ENCODE measurements at places on chromosomes 5 and 9. TPM values are rescaled to one million over a fixed set of nuclear protein-coding genes. Genes with fewer than 3 reads are reported as not detected.

The EQTN gene
- total RNA-seq, result not detected

The ARID3C gene
- total RNA-seq, result not detected

- H3K4me3 ChIP-seq, result no peak overlapping the region
- no peaks in the 10 kb centered on the region for H3K36me3 ChIP-seq
- H3K27ac ChIP-seq, result no peak overlapping the region
- H3K27me3 ChIP-seq, result no peaks in the 10 kb centered on the region
- no peak for DNase-seq
Measured at GRCh38 chr9:89702401-89702800, 97.6 kb downstream of the GADD45G start.

- no peak overlapping the region for H3K27ac ChIP-seq
- no peaks in the 10 kb centered on the region for H3K27me3 ChIP-seq
- no peak overlapping the region for H3K4me3 ChIP-seq
- H3K36me3 ChIP-seq, result no peaks in the 10 kb centered on the region
- DNase-seq, result no peak
Measured at GRCh38 chr5:169356181-169356580, 55.2 kb upstream of the SLIT3 start.

DNA sequence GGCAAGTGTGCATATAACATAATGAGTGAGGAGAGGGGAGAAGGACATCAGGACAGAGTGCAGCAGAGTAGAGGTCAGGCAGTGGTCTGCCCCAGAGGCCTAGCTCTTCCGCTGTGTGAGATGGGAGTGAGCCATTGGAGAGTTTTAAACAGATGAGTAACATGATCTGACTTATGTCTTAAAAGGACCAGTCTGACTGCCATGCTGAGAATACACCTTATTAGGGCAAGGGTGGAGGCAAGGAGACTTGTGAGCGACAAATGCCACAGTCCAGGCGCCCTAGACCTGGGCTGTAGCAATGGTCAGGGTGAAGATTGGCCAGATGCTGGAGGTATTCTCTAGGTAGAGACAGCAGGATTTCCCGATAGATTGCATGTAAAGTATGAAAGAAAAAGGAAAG, 83.1 kb downstream of the WWC1 start:
- H3K4me1 ChIP-seq, result no peaks in the 10 kb centered on the region
- H3K36me3 ChIP-seq, result no peaks in the 10 kb centered on the region
- no peak overlapping the region for H3K27ac ChIP-seq
- no peak overlapping the region for H3K4me3 ChIP-seq

DNA sequence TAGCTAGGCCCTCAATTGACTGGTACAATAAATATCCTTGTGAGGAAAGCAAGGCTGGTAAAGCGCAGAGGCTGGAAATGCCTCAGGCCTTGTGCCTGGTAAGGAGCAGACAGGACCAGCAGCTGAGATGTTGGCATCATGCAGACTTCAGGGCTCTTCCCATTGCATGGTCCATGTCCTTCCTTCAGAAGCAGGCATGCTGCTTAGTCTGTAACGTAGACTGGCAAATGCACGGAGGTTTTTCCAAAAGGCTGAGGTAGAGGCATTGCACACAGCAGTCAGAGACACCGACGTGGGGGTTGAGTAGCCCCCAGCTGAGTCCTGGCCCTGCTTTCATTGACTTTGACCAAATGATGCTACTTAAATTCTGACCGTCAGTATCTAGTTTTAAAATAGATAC, 87.1 kb downstream of the ADRB2 start:
- H3K36me3 ChIP-seq, result no peaks in the 10 kb centered on the region
- H3K4me1 ChIP-seq, result peaks cover 9% of the 10 kb centered on the region
- H3K27me3 ChIP-seq, result no peaks in the 10 kb centered on the region
- DNase-seq, result no peak
- H3K27ac ChIP-seq, result no peak overlapping the region
- no peak overlapping the region for H3K4me3 ChIP-seq

- no peak overlapping the region for H3K27ac ChIP-seq
- DNase-seq, result no peak
Measured at GRCh38 chr5:149150457-149150856, 9.2 kb downstream of the ABLIM3 start.

DNA sequence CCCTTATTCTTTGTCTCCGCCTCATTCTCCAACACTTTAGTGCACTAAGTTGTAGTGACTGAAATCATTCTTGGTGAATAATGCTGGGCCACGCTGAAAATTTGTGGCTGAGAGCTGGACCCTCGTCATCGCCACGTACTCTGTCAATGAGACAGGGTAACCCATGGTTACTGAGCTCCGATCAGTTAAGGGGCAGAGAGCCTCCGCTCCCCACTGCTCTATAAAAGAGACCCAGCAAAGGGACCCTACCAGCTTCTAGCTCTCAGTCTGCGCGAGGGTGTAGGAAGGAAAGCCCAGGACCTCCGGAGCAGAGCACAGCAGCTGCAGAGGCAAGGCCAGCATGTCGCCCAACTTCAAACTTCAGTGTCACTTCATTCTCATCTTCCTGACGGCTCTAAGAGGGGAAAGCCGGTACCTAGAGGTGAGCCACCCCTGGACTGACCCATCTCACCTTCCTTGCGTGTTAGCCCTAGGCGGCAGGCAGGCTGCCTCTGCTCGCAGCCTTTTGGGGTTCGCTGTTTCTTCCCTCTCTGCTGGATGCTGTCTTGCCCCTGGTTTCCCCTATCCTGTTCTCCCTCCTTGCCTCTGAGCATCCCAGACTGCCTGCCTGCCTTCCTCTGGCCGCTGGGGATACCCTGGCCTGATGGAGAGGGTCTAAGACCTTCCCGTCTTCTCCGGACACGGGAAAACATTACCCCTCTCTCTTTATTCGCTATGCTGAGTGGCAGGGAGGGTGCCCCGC, at the start of gene CRHBP:
Gene CRHBP, plus strand, starts transcription at position 251 of the 742 bp plus-strand sequence. Its CDS starts 90 bp downstream, at position 341.
- H3K27me3 ChIP-seq, result peaks cover 10% of the 10 kb centered on the region
- H3K4me3 ChIP-seq, result no peak within 1 kb of the TSS
- no peak for DNase-seq
- H3K27ac ChIP-seq, result no peak within 1 kb of the TSS
- no peaks in the 10 kb centered on the region for H3K36me3 ChIP-seq
- H3K4me1 ChIP-seq, result no peaks in the 10 kb centered on the region

All from Peyer's patch (tissue), 4 donors.